T-helper 17 cell (primary cell): ENCODE measurements at places on chromosomes 5 and 9. TPM values are rescaled to one million over a fixed set of nuclear protein-coding genes. Genes with fewer than 3 reads are reported as not detected.
A peak's percentile ranks its signal among the peaks of the same experiment; 100 is the strongest.

TRMT10B gene
- 11.5 TPM for total RNA-seq

C7 gene
- not detected for total RNA-seq

INSL4 gene
- total RNA-seq, result not detected

SLC6A7 gene
- total RNA-seq, result not detected

IFNA21 gene
- not detected for total RNA-seq

DNA sequence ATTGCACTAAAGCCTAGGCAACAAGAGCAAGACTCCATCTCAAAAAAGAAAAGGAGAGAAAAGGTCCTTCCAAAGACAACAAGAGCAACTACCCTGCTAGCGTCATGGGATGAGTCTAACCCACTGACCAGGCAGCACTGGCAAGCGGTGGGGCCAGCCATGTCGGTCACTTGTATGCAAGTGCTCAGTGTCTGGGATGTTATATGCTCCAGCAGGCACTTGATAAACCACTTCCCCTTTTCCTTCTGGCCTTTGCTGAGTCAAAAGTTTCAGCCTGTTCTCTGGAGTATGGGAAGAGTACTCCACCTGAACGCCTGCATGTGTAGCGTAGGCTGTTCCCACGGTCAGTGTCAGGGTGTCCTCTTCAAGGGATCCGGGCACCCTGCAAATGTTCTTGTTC, 9.2 kb upstream of the MXD3 start:
- H3K4me1 ChIP-seq, result peaks cover 27% of the 10 kb centered on the region
- no peak overlapping the region for H3K27ac ChIP-seq
- peaks cover 2% of the 10 kb centered on the region for H3K36me3 ChIP-seq
- H3K27me3 ChIP-seq, result no peaks in the 10 kb centered on the region

- no peak overlapping the region for H3K4me3 ChIP-seq
- H3K36me3 ChIP-seq, result no peaks in the 10 kb centered on the region
- H3K4me1 ChIP-seq, result peaks cover 4% of the 10 kb centered on the region
- peaks cover 44% of the 10 kb centered on the region for H3K27me3 ChIP-seq
- peak overlapping the region; percentile 32 for H3K27ac ChIP-seq
- DNase-seq, result no peak
These were observed 12.6 kb upstream of the UGT3A2 start for GRCh38 chr5:36079200-36079781.

DNA sequence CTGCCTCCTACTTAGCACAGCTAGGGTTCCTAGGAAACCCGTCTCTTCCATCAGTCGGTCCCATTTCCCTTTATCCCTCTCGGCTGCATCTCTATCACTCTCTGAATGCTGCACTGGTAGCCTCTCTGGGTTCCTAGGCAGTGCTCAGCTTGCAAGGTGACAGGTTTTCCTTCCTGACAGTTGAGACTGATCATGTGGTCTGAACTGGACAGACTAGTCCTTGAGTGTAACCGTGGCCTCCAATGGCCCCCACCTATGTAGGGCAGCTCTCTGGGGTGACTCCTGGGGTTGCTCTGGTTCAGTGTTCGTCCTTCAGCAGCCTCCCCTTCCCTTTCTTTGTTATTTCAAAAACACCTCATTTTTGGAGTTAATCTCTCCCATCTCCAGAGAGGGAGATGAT, 3.8 kb downstream of the TMEM8B start:
- H3K36me3 ChIP-seq, result no peaks in the 10 kb centered on the region
- no peak overlapping the region for H3K4me3 ChIP-seq
- no peaks in the 10 kb centered on the region for H3K27me3 ChIP-seq
- DNase-seq, result no peak
- H3K4me1 ChIP-seq, result peaks cover 42% of the 10 kb centered on the region

DNA sequence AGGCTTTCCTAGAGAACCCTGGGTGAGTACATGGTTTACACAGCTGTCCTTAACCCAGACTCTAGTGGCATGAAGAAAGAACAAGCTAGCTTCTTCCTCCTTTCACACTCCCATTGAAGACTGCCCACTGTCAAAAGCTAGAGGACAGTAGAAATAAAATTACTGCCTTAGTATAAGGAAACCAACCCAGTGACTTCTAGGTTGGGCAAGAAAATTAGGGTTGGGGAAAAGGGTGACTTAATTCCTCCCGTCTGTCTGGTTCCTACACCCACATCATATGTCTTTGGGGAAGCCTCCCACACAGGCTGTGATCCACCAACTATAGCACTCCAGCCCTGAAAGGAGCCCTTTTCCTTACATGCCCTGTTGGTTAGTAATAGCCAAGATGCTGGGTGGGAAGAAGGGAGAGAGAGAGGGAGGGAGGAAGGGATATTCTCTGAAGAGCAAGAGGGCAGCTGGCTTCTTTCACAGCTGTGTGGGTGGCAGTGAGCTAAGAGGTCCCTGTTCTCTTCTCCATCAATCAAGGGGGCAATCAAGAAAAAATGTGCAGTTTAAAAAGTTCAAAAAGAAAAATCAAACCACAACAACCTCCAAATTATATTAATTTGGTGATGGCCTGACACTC, 21.7 kb downstream of the HBEGF start:
- H3K4me1 ChIP-seq, result no peaks in the 10 kb centered on the region
- H3K4me3 ChIP-seq, result no peak overlapping the region
- peaks cover 5% of the 10 kb centered on the region for H3K27me3 ChIP-seq
- no peak overlapping the region for H3K27ac ChIP-seq
- H3K36me3 ChIP-seq, result no peaks in the 10 kb centered on the region

DNA sequence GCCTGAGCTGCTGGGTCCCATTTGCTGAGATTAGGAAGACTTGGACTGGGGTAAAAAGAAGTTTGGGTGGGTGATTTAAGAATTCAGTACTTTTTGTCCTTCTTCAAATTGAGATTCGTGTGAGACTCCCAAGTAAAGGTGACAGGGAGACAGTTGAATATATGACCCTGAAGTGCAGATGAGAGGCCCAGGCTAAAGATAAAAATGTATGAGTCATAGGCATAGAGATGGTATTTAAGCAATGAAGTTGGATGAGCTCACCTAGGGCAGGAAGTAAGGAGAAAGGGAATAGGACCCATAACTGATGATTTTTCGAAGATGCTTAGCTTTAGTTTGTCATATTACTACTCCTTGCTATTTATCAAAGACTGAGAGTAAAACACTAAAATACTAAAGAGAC, 255.9 kb upstream of the ADRA1B start:
- peaks cover 6% of the 10 kb centered on the region for H3K27me3 ChIP-seq
- no peaks in the 10 kb centered on the region for H3K4me1 ChIP-seq
- no peaks in the 10 kb centered on the region for H3K36me3 ChIP-seq

GRCh38 chr5:73797132-73797510, 171.1 kb downstream of the ARHGEF28 start:
- no peaks in the 10 kb centered on the region for H3K36me3 ChIP-seq
- no peak for DNase-seq
- H3K4me3 ChIP-seq, result no peak overlapping the region
- H3K27ac ChIP-seq, result no peak overlapping the region
- peaks cover 6% of the 10 kb centered on the region for H3K4me1 ChIP-seq

DNA sequence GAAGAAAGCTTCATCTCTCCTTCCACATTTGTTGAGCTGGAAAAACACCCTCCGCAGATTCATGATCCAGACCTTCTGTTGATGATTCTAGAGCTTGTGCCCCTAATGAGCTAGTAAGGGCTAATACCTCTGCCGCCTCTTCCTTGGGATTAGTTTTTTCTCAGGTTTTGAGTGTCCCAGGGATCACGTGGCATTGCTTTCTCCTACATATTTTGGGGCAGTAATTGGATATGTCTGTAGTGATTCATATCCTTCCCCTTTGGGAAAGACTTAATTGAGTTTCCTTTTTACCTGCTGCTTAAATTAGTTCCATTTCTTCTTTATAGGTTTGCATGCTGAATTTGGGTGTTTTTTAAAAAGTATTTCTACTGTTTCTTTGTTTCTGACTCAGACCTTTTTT, 143.9 kb downstream of the GOLPH3 start:
- no peak for DNase-seq
- H3K27me3 ChIP-seq, result peaks cover 8% of the 10 kb centered on the region
- peaks cover 16% of the 10 kb centered on the region for H3K4me1 ChIP-seq

DNA sequence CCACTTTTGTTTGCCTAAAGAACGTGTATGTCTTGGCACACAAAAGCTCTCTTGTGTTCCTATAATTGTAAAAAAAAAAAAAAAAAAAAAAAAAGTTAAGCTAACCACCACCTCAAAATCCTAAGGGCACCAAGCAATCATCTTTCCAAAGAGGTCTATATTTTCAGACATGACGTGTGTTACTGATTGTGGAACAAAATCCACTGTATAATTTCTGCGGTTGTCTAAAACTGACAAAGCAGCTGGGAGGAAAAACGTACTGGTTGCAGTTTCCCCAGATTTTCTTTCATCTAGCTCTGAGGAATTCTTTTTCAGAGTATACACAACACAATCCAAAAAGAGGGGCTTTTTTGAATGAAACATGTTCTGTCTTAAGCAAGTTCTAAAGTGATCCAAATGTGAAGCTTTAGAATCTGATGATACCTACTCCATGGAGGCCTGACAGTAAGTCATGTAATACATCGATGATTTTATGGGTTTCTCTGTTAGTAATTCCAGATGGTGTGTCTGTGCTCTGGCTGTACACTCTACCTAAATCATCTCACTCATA, 375.6 kb upstream of the NUDT12 start:
- no peak for DNase-seq
- H3K36me3 ChIP-seq, result no peaks in the 10 kb centered on the region
- no peaks in the 10 kb centered on the region for H3K4me1 ChIP-seq

DNA sequence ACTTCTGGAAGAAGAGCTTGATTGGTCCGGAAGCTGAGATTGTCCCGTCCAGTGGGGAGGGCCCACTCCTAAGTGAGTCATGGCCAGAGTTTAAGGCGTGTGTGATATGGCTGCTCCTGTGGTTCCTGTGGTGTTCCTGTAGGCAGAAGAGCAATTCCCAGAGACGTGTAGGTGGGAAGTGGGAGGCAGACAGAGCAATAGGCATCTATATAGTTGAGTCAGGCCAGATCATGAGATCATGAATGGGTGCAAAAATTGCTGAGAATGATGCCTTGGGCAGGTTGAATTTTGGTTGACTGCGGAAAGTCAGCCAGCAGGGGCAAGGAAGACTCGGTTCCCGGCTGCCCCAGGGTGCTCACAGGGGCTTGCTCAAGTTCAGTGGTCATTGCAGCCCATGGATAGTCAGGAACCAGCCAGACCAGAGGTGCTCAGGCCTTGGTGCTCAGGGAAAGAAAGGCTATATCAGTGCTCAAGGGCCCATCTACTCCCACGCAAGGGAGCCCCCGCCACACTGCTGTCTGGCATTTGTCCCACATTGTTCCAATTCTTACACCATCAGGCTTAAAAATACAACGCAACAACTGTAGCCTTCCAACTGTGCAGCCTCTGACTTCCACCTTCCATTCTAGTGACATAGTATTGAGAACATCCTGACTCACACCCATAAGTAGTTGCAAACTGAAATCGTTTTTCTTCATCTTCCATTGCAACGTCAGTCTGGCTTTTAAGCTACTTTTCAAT, 21.0 kb upstream of the GSN start:
- peaks cover 7% of the 10 kb centered on the region for H3K36me3 ChIP-seq
- H3K4me3 ChIP-seq, result no peak overlapping the region
- peaks cover 2% of the 10 kb centered on the region for H3K4me1 ChIP-seq
- DNase-seq, result no peak
- no peak overlapping the region for H3K27ac ChIP-seq

GRCh38 chr9:129320575-129321285, 142.7 kb upstream of the IER5L start:
- no peaks in the 10 kb centered on the region for H3K36me3 ChIP-seq
- H3K27me3 ChIP-seq, result no peaks in the 10 kb centered on the region
- peak; percentile 24 for DNase-seq
- H3K27ac ChIP-seq, result peak overlapping the region; percentile 27
- H3K4me1 ChIP-seq, result peaks cover 8% of the 10 kb centered on the region

GRCh38 chr9:3972687-3973086, 327.2 kb downstream of the GLIS3 start:
- H3K27me3 ChIP-seq, result peaks cover 26% of the 10 kb centered on the region
- DNase-seq, result no peak
- no peaks in the 10 kb centered on the region for H3K4me1 ChIP-seq

- H3K4me1 ChIP-seq, result no peaks in the 10 kb centered on the region
- no peak overlapping the region for H3K4me3 ChIP-seq
- no peaks in the 10 kb centered on the region for H3K36me3 ChIP-seq
- no peaks in the 10 kb centered on the region for H3K27me3 ChIP-seq
- DNase-seq, result no peak
These were observed 66.2 kb downstream of the IZUMO3 start for GRCh38 chr9:24479361-24480059.

DNA sequence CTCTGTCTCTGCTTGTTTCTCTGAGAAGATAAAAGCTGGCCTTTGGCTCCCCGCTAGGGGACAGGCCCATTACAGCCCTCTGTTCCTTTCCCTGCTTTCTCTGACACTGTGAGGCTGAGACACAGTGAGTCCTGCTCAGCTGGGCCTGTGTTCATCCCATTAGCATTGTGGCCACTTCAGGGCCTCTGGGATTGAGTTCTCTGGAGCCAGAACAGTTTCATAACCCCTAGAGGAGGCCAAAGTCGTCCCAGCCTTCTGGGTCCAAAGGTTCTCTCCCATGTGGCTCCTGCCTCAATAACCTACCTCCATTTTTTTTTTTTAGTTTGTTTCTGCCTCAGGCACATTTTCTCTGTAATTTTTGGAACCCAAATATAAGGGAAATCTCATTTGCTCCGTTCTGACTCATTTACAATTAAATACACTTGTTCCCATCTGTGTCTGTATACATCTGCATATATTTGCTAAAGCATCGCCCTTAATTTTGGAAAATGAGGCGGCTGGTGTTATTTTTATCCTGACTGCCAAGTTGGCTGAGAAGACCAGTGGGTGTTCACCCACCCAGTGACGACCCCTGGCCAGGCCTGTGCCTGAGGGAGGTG, 27.3 kb upstream of the CTNNA1 start:
- peaks cover 72% of the 10 kb centered on the region for H3K27me3 ChIP-seq
- H3K27ac ChIP-seq, result no peak overlapping the region
- H3K36me3 ChIP-seq, result peaks cover 7% of the 10 kb centered on the region

DNA sequence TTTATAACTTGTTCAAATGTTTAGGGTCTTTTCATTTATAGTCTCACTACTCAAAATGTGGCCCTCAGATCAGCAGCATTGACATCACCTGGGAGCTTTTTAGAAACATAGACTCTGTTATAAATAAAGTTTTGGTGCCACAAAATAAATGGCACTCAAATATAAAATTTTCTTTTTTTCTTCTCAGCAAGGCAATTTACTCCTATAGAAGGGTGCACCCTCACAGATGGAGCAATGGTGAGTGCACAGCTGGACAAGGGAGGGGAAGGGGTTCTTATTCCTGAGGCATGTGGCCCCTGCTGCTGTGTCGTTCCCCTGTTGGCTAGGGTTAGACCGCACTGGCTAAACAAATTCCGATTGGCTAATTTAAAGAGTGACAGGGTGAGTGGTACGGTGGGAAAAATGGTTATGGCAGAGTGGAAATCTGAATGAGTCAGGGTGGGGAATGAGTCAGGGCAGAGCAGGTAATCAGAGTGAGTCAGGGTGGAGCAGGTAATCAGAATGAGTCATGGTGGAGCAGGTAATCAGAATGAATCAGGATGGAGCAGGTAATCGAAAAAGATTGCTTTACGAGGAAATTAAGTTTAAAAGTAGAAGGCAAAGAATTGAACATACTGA, 31.8 kb upstream of the C7 start:
- peaks cover 18% of the 10 kb centered on the region for H3K27me3 ChIP-seq
- DNase-seq, result no peak
- H3K4me3 ChIP-seq, result no peak overlapping the region

- peaks cover 8% of the 10 kb centered on the region for H3K4me1 ChIP-seq
- H3K36me3 ChIP-seq, result peaks cover 8% of the 10 kb centered on the region
- DNase-seq, result no peak
- peak overlapping the region; percentile 19 for H3K4me3 ChIP-seq
- no peak overlapping the region for H3K27ac ChIP-seq
These were observed 24.9 kb upstream of the GADD45G start for GRCh38 chr9:89579741-89580385.
